M059J (cell line): ENCODE measurements at places on chromosomes 12 and 14.

GRCh38 chr12:96256672-96257361, 62.6 kb downstream of the ELK3 start:
- no peak for DNase-seq

DNA sequence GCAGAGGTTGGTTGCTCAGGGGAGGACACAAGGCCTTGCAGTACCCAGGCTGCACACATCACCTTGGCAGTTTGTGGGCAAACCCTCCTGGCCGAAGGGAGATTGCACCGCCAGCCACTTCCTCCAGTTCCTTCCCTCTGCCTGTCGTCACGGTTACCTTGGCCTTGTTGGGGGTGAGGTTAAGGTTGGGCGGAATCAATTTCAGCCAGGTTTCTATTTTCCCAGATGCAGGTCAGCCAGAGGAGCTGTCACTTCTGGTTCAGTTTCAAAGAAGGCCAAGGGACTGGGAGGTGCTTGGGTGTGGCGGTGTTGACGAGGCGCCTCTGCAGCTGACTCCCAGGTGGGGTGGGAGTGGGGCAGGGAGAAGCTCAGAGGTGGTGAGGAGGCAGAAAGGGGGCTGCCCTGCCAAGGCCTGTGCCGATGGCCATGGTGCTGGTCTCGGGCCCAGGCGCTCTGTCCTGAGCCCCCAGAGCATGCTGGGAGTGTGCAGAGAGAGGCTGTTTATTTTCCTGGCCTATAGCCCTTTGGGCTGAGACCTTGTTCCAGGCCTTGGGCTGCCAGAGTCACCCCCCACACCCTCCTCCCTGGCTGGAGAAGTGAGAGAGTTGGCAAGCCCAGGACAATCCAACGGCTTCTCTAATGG, 31.4 kb downstream of the JDP2 start:
- peak; percentile 87 for DNase-seq

DNA sequence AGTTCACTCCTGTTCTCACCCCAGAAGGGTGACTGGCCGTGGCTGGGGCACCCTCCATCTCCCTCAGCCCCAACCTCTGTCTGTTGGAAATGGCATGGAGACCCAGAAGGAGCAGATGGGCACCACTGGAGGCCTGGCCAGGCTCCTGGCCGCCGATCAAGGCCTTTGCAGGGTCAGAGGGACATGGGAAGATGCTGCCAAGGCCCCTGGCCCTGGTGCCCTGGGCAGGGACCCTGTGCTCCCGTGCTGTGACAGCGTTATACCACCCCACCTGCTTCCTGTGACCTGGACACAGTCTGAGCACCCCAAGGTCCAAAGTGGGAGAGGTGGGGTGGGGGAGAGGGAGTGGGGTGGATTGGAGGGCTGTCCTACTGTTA, 3.5 kb downstream of the INF2 start:
- no peak for DNase-seq

DNA sequence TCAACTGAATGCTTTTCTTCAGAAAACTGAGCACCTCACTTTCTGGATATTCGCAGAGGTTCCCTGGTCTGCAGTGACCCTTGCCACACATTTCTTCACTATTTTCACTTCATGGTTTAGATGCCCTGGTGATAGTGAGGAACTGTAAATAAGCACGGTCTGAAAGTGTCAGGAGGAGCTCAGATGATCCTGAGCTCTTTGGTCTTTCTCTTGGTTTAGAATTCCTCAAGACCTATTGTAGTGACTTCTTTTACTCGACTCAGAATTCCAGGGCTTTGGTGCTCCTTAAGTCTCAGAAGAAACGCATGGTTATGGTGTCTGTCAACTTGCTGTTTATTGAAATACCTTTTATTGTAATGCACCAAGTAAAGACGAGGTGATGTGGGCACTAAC, 84.0 kb downstream of the SAMD4A start:
- no peak for DNase-seq

DNA sequence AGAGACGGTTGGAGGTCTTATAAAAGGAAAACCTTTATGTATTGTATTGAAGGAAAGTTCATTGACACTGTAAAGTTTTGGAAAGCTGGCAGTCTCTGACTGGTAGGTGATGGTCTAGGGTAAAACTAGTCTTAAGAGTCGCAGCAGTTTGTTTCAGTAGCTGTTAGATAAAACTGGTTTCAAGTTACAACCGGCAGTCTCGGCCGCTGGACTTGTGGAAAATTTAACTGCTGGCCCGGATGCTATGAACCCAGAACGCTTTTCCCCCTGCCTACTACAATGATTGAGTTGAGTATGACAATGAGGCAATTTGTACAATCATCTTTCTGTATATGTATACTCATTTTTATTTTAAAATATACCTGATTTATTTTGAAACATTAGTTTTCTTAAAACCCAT, 1426.9 kb downstream of the AACS start:
- DNase-seq = no peak

- DNase-seq = no peak
Measured at GRCh38 chr14:75016815-75017214, 14.1 kb downstream of the EIF2B2 start.

- no peak for DNase-seq
Measured at GRCh38 chr12:75838309-75838708, 193.3 kb downstream of the PHLDA1 start.

- no peak for DNase-seq
Measured at GRCh38 chr12:73361156-73361863, 1089.1 kb downstream of the TRHDE start.

DNA sequence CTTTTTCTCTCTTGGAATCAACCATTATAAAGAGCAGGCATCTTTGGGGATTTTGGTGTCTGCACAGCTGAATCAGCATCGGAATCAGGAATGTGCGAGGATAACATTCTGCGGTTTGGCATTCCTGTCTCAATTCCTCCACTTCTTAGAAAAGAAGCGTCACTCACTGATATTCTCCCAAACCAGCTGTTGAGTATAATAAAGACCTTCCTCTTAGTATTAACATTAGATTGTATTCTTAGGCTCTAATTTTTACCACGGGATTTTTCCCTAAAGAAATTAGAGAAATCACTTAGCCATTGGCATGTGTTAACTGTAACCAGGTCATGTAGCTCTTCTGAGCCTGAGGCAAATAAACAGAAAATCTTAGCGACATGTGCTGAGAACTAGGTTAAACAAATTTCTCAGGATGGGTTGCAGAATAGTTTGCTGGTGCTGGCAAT, 128.7 kb downstream of the TMX1 start:
- peak; percentile 36 for DNase-seq

DNA sequence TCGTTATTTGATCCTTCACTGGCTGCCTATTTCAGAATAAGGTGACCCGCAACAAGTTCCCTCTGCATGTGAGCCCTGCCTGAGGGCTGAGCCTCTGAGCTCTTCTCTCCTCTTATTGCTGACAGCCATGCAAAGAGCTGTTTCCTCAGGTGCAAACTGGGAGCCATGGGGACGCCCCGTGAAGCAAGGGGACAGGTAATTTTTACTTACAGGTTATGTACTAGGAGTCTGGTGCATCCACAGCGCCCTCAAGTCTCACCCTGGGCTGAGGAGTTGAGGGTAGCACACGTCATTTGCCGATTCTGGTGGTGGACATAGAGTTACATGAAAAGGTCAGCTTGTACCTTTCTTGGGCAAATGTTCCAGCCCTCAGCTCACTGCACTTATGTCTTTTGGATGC, 26.1 kb upstream of the SERPINA6 start:
- no peak for DNase-seq

DNA sequence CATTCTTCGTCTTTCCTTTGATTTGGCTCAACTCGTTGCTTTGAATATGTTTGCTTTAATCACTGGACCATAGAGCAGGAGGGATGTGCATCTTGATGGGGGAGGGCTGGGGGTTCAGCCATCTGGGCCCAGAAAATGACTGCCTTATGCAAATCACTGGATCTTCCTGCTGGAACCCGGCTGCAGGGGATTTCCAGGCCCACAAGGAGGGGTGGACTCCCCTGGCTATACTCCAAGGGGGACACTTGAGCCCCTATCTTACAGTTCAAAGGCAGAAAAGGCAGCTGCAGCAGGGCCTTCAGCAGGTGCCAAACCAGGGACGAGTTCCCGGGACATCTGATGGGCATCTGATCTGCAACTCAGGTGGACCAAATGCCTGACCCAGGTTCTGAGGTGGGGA, 122.5 kb downstream of the DICER1 start:
- no peak for DNase-seq
